ENCODE measurements at places on chromosomes 11 and 22. TPM values are rescaled to one million over a fixed set of nuclear protein-coding genes. Genes with fewer than 3 reads are reported as not detected.

DNA sequence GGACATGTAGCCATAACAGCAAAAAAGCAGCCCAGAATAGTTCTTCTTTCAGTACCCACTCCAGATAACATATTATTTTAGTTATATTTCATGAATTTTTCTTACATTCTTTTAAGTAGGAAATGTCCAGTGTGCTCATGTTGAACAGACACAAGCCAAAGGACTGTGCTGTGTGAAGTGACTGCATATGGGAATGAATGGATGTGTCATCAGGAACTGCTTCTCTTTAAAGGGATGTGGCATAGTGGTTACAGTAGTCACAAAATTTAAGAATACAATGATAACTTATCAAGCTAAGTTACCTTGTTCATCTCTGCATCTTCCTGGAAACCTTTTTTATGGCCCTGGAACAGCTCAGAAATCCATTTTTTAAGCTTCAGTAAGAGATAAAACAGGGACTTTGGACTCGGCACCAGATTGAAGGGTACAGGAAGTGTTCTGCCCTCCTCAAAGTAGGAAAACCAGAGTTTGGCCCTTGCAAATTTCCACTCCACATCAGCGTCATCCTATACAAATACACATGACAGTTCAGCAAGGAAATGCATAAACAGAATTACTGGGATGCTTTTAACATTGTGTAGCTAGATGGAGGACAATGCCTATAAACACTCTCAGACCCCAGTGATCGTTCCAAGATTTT lies 112.8 kb downstream of the TRPC6 start:
- DNase-seq = peak; percentile 3

The RAB39A gene
- polyA plus RNA-seq = 0.42 TPM

DNA sequence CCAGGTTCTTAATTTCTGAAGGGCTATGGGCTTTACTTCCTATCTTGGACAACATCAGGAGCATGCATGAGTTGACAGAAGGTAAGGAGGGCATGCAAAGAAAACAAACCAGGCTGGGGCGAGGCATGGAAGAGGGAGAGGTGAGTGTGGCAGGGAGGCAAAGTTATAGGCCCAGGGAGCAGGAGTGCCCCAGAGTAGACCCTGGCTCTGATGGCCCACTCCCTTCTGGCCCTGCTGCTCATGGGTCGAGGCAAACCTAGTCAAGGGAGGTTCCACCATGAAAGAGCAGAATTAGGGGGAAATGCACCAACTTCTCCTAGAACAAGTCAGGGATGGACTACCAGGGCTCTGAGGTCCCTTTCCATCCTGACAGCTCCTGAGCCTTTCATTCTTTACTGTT lies 10.2 kb downstream of the CHRNA10 start:
- DNase-seq = no peak

The TANGO2 gene
- polyA plus RNA-seq = 13.8 TPM

DNA sequence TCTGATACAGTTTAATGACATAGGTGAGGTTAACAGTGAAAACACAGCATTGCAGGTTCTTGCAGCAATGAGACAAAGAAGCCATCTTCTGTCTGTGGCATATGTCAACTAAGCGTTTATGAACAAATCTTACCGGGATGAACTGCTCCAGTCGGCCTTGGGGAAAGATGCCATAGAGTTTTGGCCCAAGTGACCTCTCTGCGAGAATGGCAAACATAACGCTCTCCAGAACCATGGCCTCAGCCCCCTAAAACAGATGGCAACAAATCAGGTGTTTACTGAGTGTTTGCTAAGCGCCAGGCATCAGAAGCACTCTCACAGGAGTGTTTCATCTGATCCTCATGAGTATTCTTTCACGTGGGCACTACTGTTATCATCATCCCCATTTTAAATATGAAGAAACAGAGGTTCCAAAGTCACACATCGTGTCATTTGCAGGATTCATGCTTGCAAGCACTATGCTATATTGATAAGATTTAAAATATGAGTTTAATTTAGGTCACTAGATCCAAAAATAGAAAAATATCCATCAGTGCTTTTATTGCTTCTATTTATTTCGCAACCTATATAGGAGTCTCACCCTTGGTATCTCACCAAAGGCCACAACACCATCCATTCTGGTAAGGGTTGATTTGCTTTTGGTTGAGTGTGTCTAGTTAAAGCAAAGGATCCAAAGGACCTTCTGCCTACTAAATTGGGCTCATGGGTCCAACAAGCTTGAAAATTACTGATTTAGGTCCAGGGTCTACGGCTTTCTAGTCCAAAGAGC lies 35.9 kb downstream of the TCIRG1 start:
- DNase-seq = no peak

DNA sequence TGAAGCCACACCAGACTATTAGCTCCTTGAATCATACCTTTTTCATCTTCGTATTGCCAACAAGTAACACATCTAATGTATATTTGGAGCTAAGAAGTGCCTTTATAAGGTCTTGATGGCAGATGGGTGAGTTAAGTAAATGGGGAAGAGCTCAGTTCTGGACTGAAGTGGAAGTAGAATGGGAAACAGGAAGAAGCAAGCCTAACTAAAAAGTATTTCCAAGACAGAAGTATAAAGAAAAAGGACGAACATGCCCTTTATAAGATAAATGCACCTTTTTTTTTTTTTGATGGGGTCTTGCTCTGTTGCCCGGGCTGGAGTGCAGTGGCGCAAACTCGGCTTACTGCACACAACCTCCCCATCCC lies 14.5 kb downstream of the CRTAM start:
- no peak for DNase-seq

DNA sequence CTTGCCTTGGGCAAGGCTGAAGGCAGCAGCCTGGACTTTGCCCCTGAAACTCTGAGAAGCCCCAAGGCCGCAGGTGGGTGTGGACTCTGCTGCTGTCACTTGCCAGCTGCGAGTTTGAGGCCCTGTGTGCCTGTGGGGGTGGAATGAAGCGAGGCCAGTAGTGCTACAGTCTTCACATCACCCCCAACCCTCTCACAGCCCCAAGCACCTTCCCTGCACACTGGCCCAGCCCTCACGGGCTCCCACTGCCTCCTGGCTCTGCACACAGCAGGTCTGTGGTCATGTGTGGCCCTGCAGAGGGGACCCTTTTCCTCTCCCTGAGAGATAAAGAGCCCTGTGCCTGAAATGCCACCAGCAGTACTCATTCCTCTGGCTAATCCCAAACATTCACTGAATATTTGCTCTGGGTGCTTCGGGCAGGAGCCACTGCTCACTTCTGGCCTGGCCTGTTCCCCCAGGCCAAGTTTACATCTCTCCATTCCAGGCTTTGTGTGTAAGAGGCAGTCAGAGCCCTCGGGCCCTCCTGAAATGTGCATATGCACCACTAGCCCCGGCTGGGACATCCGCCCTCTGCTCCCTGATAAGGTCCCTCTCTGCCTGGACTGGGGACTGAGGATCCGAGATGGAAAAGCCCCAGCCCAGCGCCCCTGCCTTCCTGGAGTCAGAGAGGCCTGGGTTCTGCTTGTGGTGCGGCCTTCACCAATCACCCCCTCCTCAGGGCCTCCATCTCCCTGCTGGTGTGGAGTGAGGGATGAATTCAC lies 17.7 kb downstream of the MGAT3 start:
- no peak for DNase-seq

DNA sequence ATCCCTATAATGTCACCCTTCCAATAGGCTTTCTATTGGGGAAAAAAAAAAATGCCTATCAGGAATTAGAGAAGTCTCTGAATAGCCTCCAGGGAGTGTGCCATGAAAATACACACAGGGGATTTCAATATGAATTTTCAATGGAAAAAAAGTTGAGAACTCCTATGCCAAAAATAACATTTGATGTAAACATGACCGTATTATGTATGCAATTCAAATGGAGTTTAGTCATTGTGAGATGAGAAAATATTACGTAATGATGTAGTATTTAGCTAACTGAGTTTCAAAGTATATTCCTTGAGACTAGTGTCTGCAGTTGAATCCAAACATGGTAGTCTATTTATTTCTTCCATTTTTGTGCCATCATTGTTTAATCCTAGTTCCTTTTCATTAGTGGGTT lies 182.3 kb downstream of the BLID start:
- DNase-seq = no peak

DNA sequence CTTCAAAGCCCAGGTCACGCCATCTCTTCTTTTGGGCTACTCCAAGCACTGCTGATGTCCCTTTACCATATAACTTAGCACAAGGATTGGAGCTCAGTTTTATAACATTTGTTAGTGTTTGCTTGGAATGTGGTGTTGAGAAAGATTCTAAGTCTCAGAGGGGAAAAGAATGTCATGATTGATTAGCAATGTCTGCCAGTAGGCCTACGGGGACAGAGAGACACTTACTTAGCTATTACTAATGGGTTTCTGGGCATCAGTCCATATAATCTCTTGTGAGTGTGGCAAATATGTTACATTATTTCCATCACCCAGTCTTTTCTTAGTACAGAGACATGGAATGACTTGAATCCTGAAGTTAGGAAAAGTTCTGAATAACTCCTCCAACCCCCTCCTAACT lies 75.4 kb upstream of the FSHB start:
- no peak for DNase-seq

DNA sequence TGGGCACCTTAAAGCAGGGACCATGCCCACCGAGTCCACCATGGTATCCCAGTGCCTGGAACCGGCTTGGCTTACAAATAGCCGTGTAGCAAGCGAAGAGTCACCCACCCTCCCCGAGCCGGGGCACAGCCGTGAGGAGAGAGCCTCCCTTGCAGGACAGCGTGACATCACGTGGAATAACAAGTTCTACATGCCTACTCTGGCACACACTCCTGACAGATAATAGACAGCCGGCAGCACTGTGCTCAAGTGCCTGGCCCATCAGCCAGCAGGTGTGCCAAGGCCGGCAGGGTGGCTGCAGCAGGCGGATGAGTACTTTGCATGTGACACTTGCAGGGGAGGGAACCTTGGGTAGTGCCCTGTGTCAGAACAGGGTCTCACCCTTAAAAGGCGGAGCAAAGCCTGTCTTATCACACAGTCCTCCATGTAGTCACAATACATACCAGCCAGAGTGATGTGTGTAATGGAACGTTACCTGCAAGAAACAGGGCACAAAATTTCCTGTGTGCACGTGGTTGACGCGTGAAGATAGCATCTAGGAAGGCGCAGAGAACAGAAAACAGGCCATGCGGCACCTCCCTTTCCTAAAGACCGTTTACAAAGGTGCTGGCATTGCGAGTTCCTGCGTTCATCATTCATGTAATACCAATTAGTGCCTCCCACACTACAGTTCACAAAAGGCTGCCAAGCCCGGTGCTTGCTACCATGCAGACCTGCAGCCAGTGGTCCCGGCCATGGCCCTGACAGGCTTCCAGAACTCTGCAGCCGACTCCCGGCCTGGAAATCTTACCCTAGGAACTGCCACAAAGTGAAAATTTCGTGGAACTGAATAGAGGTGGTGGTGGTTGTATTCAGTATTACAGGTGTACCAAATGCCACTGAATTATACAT lies 16.4 kb downstream of the TOM1 start:
- DNase-seq = no peak

GRCh38 chr11:121291896-121292494 lies 576 bp upstream of the SC5D start:
- no peak for DNase-seq

The NNMT gene
- 295 TPM for polyA plus RNA-seq

- DNase-seq = no peak
Observed at GRCh38 chr11:78783301-78783700, 208.6 kb upstream of the NARS2 start.

All from A549 (cell line).